Fibroblast of the aortic adventitia (primary cell): ENCODE measurements at places on chromosomes 13 and 19.

- DNase-seq, result peak; percentile 28
Observed at GRCh38 chr19:42658076-42658475, 63.4 kb upstream of the CEACAM8 start.

DNA sequence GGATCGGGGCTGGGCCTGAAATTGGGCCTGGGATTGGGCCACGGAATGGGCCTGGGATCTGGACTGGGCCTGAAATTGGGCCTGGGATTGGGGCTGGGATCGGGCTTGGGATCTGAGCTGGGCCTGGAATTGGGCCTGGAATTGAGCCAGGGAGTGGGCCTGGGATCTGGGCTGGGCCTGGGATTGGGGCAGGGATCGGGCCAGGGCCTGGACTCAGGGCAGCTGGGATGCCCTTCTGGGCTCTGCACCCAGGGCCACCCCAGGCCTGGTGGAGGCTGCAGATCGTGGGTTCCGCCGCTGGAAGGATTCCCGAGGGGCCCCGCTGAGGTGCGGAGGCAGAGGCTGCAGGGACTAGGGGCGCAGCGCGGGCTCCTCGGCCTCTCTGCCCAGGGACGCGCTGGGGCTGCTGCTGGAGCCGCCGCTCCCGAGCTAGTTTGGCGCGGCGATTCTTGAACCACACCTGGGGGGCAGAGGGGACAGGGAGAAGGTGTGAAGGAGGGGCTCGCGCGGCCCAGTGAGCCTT is 1.8 kb downstream of the TPRX1 start:
- DNase-seq, result no peak

DNA sequence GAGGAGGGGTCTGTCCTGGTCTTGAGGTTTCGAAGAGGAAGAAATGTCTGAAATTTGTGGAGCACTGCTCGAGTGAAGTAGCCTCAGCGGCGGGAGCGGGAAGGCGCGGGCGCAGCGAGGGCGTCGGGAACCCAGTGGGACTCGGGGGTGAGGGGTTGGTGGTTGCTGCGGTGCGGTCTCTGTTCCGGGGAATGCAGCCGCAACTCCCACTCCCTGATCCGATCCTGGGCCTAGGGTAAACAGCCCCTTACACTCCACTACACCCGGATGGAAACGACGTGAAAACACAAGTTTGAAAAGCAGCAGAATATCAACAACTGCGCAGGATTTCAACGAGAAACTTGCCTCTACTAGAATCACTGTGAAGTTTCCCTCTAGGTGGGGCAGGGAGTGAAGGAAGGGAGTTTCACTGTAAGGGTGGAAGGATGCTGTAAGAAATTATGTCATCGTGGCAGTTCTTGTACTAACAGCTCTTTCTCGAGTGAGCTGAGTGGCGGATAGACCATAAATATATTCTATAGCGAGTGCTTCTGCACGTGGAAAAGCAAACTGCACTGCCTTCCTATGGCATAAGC is 2.0 kb upstream of the KLF12 start:
- DNase-seq, result peak; percentile 71

DNA sequence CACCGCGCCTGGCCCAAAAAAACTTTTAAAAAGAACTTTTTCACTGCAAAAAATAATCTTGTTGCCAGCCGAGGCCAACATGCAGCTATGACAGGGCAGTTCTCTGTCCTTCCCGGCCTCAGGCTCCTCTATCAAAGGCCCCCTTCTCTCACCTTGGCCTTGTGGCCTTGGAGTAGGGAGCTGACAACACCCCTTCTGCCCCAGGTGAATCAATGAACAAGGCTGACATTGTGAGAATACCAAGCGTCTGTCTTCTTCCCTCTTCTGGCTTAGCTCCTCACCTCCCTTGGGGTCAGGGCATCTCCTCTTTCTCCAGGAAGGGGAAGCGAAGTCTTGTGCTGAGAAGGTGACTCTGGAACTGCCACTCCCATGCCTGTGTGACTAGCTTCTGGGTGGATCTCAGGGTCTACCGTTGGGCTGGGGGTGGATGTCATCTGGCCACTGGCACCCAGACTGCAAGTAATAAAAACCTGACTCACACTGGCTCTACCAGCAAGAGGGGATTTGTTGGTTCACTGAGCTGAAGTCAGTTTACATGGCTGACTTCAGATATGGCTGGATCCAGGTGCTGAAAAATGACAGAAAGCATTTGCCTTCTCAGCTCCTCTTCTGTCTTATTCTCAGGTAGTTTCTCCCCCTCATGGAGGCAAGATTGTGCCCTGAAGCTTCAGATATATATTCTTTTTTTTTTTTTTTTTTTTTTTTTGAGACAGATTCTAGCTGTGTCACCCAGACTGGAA is 6.3 kb downstream of the C19orf38 start:
- no peak for DNase-seq

GRCh38 chr19:32154418-32154817 is 191.0 kb upstream of the ZNF507 start:
- DNase-seq, result no peak

GRCh38 chr19:50607388-50607787 is 32.3 kb downstream of the SYT3 start:
- DNase-seq, result no peak

DNA sequence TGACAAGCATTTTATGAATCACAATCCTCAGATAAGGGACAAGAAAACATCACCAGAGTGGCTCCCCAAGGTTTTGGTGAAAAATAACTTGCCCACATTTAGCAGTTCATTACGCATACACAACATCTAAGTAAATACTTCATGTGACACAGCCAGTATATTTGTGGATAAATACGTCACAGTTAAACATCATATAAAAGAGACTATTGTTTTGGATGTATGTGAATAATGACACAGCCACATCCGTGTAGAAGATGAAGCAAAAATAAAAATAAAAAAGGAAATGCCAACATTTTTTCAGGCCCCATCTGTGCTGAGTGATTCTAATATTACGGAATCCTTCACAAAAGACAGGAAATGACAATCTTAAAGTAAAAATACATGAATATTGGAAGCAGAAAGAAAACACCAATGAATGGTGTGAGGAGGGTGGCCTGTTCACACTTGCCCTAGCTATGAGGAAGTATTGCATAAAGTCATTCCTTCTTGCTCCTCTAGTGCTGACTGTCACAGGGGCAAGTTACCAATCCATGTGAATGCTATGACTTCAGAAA is 457.1 kb downstream of the KLF12 start:
- DNase-seq, result peak; percentile 16

GRCh38 chr19:50739914-50740426 is 16.8 kb downstream of the CLEC11A start:
- no peak for DNase-seq

GRCh38 chr13:42812316-42812715 is 30.9 kb downstream of the FAM216B start:
- peak; percentile 58 for DNase-seq

DNA sequence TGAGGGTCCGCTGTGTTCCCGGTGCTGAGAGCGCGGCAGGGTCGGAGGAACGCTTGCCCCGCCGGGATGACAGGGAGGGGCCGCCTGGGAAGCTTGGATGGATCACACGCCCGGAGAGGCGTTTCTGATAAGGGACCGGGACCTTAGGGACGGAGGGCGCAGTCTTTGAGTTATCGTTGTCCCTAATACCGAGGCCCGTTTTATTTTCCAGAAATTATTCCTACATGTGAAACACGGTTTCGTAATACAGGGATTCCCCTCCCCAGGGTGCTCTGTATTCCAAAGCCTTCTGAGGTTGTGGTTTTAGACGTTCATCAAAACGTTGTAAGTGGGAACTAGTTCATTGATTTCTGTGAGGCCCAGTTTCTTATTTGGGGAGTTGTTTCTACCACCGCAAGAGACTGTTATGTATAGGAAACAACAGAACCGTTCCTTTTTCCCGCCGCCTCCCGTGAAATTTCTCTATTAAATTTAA is 752 bp downstream of the PDCD5 start:
- DNase-seq, result peak; percentile 75

DNA sequence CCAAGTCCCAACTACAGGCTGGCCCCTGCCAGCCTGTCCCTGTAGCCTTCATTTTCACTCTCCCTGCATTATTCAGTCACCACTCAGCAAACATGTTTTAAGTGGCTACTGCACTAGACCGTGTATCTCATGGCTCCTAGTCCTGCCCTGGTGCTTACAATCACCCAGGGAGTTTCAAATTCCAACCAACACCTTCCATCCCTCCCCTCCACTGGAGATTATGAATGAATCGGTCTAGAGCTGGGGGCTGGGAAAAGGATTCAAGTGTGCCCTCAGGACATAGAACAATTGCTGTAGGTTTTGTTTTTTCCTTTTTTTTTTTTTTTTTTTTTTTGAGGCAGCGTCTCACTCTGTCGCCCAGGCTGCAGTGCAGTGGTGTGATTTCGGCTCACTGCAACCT is 15.0 kb upstream of the TNFAIP8L1 start:
- no peak for DNase-seq

DNA sequence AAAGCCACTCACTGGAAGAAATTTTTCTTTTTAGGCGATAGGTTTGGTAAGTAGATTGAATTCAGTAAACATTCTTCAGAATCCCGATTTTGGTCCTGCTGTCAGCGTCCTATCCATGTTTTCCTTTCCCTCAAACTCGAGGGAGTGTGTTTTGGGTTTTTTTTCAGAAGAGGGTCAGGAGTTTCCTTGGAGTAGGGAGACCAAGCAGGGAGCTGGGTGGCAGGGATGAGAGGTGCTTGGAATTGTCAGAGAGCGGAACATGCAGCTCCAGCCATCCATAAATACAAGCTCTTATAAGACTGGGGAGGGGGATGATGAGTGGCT is 1.6 kb upstream of the PCDH8 start:
- no peak for DNase-seq

DNA sequence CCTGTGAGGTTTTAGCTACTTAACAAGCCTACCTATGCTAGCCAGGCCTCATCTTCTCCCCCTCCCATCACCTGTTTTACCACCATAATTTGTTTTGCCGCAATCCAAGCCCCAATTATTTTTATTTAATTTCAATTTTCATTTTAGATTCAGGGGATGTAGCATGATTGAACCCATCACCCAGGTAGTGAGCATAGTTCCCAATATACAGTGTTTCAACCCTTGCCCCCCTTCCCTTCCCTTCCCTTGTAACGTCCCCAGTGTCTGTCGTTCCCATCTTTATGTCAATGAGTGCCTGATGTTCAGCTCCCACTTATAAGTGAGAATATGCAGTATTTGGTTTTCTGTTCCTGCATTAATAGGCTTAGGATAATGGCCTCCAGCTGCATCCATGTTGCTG is 885.0 kb downstream of the UQCRFS1 start:
- DNase-seq, result no peak

GRCh38 chr19:49339301-49340068 is 4.3 kb downstream of the CD37 start:
- DNase-seq, result peak; percentile 74

- DNase-seq, result peak; percentile 51
Observed at GRCh38 chr13:93217721-93218261, 8.8 kb upstream of the GPC6 start.

- peak; percentile 66 for DNase-seq
Observed at GRCh38 chr19:1408300-1409203, 1.2 kb downstream of the DAZAP1 start.

GRCh38 chr19:3346677-3347353 is 19.6 kb upstream of the NFIC start:
- peak; percentile 86 for DNase-seq

GRCh38 chr19:50717026-50717723 is 2.4 kb downstream of the SHANK1 start:
- no peak for DNase-seq

DNA sequence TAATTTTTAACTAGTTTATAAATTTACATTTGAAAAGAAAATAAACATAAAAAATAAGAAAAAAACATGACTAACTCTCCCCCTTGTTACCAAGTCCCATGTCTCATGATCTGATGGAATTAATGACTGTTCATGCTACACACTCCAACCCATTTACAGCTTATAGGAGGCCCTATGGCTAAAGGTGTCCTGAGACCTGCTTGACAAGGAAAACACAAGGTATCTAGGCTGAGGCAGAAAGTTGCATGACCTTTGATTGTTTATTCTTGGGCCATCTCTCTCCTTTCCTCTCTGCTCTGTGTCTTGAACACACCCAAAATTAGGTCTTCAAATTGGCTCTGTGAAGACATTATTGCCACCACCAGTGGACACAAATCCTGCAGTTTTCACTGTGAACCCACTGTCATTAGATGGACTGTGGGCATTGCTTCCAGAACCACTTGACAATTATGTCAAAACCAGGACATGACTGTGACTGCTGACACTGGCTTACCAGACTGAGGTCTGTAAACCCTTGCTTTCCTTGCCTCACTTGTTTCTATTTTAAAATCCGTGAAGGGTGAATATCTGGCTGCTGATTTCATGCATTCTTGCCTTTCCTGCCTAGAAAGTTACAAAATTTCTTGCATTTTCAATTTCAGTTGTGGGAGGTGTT is 386.5 kb upstream of the SPRY2 start:
- no peak for DNase-seq

DNA sequence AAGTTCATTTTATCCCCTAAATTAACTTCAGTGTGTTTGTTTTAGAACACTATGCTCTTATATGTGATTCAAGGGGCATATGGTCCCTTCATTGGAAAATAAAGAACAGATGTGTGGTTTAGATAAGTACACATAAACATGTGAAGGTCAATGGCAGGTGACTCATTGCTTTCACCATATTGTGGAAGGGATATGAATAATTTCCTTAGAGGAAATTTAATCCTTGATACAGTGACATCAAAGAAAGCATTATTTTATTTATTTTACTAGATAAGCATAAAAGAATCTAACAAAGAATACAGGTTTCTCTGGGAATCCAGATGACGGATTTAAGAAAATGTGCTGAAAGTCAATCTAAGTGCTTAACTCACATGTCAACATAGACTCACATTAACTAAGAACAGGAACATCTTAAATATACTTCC is 373.5 kb downstream of the KCTD12 start:
- DNase-seq, result peak; percentile 95

- peak; percentile 60 for DNase-seq
Observed at GRCh38 chr13:39353988-39354387, 249.0 kb downstream of the LHFPL6 start.

- no peak for DNase-seq
Observed at GRCh38 chr19:3263866-3264265, 39.4 kb downstream of the CELF5 start.

DNA sequence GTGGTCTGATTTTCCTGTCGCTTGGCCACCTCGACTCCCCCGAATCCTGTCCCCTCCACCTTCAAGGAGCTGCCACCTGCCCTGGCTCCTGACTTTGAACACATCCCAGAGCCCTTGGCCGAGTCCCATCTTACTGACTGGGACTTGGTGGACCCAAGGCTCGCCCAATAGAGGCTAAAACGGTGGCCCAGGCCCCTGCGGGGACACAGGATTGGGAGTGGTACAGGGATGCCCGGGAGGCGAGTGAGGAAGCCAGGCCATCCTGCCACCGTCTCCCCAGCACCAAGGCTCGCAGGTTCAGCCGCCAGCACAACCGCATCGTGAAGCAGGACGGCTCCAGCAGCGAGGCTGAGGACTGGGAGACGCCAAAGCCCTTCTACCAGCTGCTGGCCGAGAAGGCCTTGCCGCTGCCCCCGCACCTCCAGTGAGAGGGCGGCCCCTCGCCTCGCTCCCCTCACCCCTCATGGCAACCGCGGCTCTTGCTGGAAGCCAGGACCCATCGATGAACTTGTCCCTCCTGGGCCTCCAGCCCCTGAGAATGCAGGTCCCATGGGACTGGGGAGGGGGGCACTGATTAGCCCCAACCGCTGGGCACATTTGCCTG is 5.3 kb downstream of the SIX5 start:
- DNase-seq, result no peak

- DNase-seq, result peak; percentile 76
Observed at GRCh38 chr13:73273745-73274144, 214.9 kb downstream of the KLF5 start.

GRCh38 chr13:112917056-112917664 is 51.9 kb upstream of the MCF2L start:
- no peak for DNase-seq
